Heart right ventricle (tissue), 16 donors: ENCODE measurements at places on chromosomes 16 and 17. TPM values are rescaled to one million over a fixed set of nuclear protein-coding genes. Genes with fewer than 3 reads are reported as not detected.

DNA sequence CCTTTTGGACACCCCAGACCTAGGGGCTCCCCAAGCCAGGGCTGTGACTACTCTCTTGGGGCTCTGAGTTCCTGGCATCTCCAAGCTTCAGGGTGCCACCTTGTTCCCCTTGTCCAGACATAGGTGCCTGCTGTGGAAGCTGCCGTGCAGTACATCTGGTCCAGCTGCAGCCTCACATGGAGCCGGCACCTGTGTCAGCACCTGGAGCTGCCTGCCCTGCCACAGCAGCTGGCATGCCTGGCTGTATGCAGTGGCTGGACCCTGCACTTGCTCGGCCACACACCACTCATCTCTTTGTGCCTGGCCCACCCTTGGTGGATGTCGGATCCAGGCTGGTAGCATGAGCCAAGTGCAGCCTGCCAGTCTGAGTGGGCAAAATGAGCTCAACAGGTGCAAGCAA is 775.8 kb downstream of the CDH11 start:
- no peak overlapping the region for H3K4me3 ChIP-seq
- H3K27ac ChIP-seq, result no peak overlapping the region
- H3K27me3 ChIP-seq, result no peaks in the 10 kb centered on the region
- no peak for DNase-seq
- H3K4me1 ChIP-seq, result no peaks in the 10 kb centered on the region

DNA sequence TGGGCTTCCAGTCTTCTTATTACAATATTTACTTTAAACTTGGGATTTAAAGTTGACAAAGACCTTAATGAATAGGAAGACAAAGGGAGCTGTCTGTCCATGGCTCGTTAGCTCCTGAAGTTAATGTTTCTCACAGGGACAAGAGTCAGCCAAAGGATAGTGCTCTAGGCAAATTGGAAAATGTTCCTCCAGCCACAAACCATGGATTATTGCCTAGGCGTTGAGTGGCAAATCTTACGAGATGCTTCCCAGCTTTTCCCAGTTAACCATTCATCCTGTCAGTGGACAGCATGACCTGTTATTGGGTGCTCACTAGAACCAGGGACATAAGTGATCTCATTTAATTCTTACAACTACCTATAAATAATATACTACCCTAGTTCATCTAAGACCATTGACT is 3.6 kb downstream of the TEX2 start:
- DNase-seq, result no peak
- H3K27me3 ChIP-seq, result no peaks in the 10 kb centered on the region
- H3K4me3 ChIP-seq, result no peak overlapping the region
- no peak overlapping the region for H3K27ac ChIP-seq

NPIPB13 gene
- total RNA-seq, result 3.5 TPM

KRTAP4-7 gene
- not detected for total RNA-seq

ITGAL gene
- 1.3 TPM for total RNA-seq

GRCh38 chr16:54657058-54657708 is 273.5 kb upstream of the IRX5 start:
- H3K27me3 ChIP-seq, result no peaks in the 10 kb centered on the region
- H3K4me1 ChIP-seq, result peaks cover 15% of the 10 kb centered on the region
- H3K36me3 ChIP-seq, result no peaks in the 10 kb centered on the region
- no peak overlapping the region for H3K4me3 ChIP-seq
- no peak for DNase-seq

- H3K27me3 ChIP-seq, result no peaks in the 10 kb centered on the region
- H3K27ac ChIP-seq, result no peak overlapping the region
- peaks cover 84% of the 10 kb centered on the region for H3K36me3 ChIP-seq
- no peak overlapping the region for H3K4me3 ChIP-seq
These were observed 90.8 kb downstream of the TBC1D16 start for GRCh38 chr17:79944821-79945391.

PPY gene
- not detected for total RNA-seq

GRCh38 chr16:72639494-72639893 is 408.4 kb downstream of the ZFHX3 start:
- H3K36me3 ChIP-seq, result no peaks in the 10 kb centered on the region
- H3K27me3 ChIP-seq, result no peaks in the 10 kb centered on the region
- H3K4me3 ChIP-seq, result no peak overlapping the region
- DNase-seq, result no peak
- no peaks in the 10 kb centered on the region for H3K4me1 ChIP-seq

GRCh38 chr16:11250091-11250785 is 5.8 kb downstream of the SOCS1 start:
- no peaks in the 10 kb centered on the region for H3K36me3 ChIP-seq
- no peak for DNase-seq
- H3K4me3 ChIP-seq, result no peak overlapping the region
- peaks cover 8% of the 10 kb centered on the region for H3K4me1 ChIP-seq

LDHD gene
- total RNA-seq, result 83.6 TPM

DNA sequence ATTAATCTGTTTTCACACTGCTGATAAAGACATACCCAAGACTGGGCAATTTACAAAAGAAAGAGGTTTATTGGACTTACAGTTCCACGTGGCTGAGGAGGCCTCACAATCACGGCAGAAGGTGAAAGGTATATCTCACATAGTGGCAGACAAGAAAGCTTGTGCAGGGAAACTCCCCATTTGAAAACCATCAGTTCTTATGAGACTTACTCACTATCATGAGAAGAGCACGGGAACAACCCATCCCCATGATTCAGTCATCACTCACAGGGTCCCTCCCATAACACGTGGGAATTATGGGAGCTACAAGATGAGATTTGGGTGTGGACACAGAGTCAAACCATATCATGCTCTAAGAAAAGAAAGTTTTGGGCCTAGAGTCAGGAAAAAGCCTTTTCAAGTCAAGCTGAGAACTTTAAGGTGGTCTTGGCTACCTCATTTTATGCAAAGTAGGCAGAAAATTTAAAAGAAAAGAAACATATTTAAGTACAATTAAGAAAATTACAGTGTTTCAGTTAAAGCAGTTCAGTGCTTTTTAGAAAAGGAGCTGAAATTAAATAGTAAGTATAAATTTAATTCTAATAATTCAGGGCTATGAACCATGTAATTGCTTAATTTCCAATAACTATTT is 24.9 kb upstream of the CRYM start:
- H3K27ac ChIP-seq, result no peak overlapping the region
- H3K36me3 ChIP-seq, result no peaks in the 10 kb centered on the region
- H3K4me3 ChIP-seq, result no peak overlapping the region
- no peak for DNase-seq
- H3K27me3 ChIP-seq, result no peaks in the 10 kb centered on the region

NUP93 gene
- 33.6 TPM for total RNA-seq

GRCh38 chr16:49929626-49930025 is 73.7 kb upstream of the ZNF423 start:
- DNase-seq, result no peak
- no peak overlapping the region for H3K27ac ChIP-seq
- H3K4me3 ChIP-seq, result no peak overlapping the region
- H3K4me1 ChIP-seq, result peaks cover 14% of the 10 kb centered on the region
- peaks cover 6% of the 10 kb centered on the region for H3K27me3 ChIP-seq

DNA sequence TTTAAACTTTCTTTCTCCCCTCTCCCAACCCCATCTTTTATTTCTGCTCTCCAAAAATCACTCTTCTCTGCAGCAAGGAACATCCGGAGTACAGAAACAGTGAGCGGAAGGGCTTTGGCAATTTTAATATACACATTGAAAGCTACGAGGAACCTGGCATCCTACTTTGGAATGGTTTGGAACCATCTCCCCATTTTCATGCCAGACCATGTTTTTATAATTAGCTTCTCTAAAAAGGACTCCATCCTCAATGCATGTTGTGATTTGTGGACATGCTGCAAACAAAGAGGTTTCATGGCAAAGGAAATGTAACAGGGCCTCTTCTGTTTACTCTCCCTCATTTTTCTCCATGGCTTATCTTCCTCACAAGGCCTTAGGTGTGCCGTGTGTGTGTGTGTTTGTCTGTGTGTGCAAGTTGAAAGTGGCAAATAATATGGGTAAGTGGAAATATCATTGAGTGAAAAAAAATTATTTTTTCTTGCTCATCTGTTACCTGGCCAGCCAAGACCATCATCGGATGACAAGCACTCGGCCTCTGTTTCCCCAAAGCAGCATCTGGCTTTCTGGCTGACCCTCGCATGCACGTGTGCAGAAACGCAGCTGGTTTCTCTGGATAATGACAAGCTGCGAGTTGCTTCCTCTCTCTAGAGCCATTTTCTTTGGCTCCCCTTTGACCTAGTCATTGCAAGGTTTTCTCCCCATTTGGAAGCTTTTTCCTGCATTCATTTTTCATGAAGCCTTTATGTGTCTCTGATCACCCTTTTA is 585.0 kb downstream of the TMEM114 start:
- no peaks in the 10 kb centered on the region for H3K27me3 ChIP-seq
- H3K27ac ChIP-seq, result no peak overlapping the region
- H3K4me3 ChIP-seq, result no peak overlapping the region

DNA sequence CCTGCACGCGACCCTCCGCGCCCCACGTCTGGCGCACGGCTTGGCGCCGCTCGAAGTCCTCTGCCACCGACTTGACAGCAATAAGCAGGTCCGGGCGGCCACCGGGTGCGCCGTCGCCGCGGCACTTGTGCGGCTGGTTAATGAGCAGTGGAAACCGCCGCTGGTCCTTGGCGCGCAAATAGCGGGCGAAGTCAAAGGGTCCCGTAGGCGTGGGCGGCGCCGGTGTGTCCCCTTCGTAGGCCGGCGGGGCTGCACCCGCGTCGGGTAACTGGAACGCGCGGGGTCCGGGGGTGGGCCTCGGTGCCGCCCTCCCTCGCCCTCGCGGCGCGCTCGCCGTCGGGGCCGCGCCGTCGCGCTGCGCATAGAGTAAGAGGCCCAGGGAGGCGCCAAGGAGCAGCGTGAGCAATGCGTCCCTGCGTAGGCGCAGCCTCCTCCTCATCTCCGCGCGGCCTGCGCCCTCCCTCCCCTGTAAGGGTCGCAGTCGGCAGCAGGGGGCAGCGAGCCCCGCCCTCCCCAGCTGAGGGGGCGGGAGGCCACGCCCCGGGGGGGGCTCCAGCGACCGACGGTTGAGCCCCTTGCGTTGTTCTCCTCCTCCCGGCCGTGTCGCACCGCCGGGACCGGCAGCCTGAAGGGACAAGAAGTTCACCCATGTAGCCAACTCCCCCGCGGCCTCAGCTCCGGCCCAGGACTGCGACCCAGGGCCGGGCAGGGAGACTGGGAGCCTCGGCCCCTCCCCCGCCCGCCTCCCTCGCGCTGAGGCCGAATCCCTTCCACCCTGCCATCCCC is 558 bp downstream of the B3GNT9 start:
- peak overlapping the region; percentile 72 for H3K4me3 ChIP-seq
- peaks cover 44% of the 10 kb centered on the region for H3K36me3 ChIP-seq
- peaks cover 27% of the 10 kb centered on the region for H3K4me1 ChIP-seq

GRCh38 chr16:84421081-84421937 is 53.0 kb downstream of the ATP2C2 start:
- DNase-seq, result no peak
- H3K27me3 ChIP-seq, result peaks cover 5% of the 10 kb centered on the region
- H3K4me3 ChIP-seq, result no peak overlapping the region
- H3K4me1 ChIP-seq, result no peaks in the 10 kb centered on the region

TP53TG3C gene
- total RNA-seq, result not detected

ERN1 gene
- total RNA-seq, result 16.6 TPM

DNA sequence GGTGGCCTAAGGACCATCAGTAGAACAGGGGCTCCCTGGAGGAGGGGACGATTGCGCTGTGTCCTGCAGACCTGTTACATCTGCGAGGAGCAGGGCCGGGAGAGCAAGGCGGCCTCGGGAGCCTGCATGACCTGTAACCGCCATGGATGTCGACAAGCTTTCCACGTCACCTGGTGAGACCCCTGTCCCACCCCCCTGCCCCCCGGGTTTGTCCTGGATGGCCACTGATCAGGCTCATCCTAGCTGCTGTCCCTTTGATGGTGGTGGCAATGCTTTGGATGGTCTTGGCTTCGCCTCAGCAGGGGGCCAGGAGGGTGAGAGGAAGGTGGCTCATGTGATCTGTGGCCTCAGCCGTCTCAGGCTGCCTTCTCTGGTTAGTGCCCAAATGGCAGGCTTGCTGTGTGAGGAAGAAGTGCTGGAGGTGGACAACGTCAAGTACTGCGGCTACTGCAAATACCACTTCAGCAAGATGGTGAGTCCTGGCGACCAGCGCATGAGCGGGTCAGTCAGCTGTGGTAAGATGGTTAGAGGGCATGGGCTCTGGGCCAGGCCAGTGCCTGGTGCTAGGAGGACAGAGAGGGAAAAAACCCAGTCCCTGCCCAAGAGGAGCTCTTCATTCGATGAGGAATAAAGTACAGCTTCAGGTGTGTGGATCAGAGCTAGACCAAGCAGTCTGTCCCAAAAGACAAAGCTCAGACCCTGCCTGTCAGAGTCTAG is 4.2 kb downstream of the MLLT6 start:
- DNase-seq, result no peak
- H3K27ac ChIP-seq, result no peak overlapping the region
- H3K27me3 ChIP-seq, result no peaks in the 10 kb centered on the region
- no peak overlapping the region for H3K4me3 ChIP-seq
- H3K36me3 ChIP-seq, result peaks cover 74% of the 10 kb centered on the region
- H3K4me1 ChIP-seq, result peaks cover 59% of the 10 kb centered on the region

TBX21 gene
- total RNA-seq, result 0.15 TPM

DNA sequence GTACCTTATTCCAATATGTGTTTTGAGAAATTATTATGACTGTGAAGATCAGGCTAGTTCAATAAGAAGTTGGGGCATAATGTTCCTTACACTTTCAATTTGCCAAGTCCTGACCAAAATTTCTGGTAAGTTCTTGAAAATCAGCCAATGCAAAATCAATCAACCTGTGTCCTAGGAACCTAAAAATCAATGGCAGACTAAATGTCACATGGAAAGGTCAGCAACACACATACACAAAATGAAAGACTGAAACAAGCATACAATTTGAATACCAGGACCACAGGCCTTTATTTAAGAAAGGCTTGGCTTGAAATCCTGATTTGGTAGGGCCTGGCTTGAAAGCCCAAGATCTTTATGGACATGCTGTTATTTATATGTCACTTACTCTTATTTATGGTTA is 155.5 kb upstream of the ZKSCAN2 start:
- no peaks in the 10 kb centered on the region for H3K4me1 ChIP-seq
- no peak for DNase-seq
- H3K27me3 ChIP-seq, result no peaks in the 10 kb centered on the region
- H3K27ac ChIP-seq, result no peak overlapping the region
- H3K4me3 ChIP-seq, result no peak overlapping the region

- H3K36me3 ChIP-seq, result no peaks in the 10 kb centered on the region
- peaks cover 41% of the 10 kb centered on the region for H3K4me1 ChIP-seq
- DNase-seq, result no peak
- no peak overlapping the region for H3K27ac ChIP-seq
- no peaks in the 10 kb centered on the region for H3K27me3 ChIP-seq
- no peak overlapping the region for H3K4me3 ChIP-seq
These were observed 120.4 kb downstream of the SNX29 start for GRCh38 chr16:12096828-12097522.

BICDL2 gene
- not detected for total RNA-seq

DNA sequence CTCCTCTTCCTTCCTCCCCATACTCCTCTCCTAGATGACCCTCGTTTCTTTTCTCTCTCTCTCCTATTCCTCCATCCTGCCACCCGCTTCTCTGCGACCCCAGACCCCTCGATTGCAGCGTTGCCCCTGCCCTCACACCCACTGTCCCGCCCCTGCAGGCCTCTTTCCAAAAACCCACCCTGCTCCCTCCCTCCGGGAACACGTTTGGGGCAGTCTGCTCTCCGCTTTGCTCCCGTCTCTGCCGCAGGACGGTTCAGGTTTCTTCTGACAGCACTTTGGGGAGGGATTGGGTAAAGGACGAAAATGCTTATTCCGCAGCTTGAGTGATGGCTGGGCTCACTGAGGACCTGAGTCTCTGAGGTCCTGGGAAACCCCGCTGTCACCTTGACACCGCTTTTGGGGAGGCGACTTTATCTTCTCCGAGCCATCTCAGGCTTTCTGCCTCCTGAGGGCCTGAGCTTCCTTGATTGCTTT is 690 bp downstream of the NDE1 start:
- no peaks in the 10 kb centered on the region for H3K36me3 ChIP-seq
- peaks cover 51% of the 10 kb centered on the region for H3K4me1 ChIP-seq
- no peak for DNase-seq
- peak overlapping the region; percentile 95 for H3K4me3 ChIP-seq
- no peak overlapping the region for H3K27ac ChIP-seq
